Bronchial epithelial cell (primary cell): ENCODE measurements at places on chromosomes 3 and 15. TPM values are rescaled to one million over a fixed set of nuclear protein-coding genes. Genes with fewer than 3 reads are reported as not detected.
A peak's percentile ranks its signal among the peaks of the same experiment; 100 is the strongest.

DNA sequence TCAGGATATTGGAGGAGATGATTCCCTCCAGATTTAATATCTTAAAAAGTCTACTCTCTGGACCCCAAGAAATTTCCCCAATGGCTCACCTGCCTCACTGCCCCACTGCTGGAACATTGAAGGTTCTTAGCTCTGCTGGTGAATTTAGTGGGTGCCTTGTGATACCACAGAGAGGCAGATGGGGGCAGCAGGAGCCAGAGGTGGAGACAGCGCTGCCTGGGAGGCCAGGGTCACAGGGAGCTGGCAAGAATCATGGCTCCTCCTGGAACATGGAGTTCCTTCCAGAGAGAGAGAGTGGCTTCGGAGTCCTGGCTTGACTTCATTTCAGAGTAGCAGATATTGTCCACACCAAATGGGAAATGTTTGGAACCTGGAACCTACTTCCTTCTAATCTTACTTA, 263.5 kb upstream of the CFAP20DC start:
- peak; percentile 35 for DNase-seq

- no peak for DNase-seq
Observed at GRCh38 chr3:4823986-4824925, 155.0 kb upstream of the BHLHE40 start.

GRCh38 chr3:171789759-171790505, 20.4 kb downstream of the PLD1 start:
- peak; percentile 88 for DNase-seq

DNA sequence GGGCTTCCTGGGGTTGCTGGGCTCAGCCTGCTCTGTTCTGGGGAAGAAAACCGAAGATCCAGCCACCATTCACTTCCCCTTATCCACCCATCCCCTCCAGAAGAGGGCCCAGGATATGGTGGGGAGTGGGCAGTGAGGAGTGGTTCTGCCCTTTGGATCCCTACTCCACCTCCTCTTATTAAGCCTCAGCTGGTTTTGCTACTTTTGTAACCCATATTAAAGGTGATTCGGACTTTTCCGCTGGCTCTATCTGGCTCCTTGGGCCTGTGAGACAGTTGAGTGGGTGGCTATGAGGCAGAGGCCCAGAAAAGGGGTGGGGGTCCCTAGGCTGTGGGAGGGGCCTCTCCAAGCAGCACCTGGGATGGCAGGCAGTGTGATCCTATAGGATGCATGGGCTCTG, 33.8 kb downstream of the NBEAL2 start:
- DNase-seq = no peak

GRCh38 chr15:31598620-31599019, 272.0 kb downstream of the KLF13 start:
- DNase-seq = peak; percentile 41

- peak; percentile 88 for DNase-seq
Observed at GRCh38 chr3:46913644-46914043, 36.1 kb downstream of the PTH1R start.

RASGRF1 gene
- under 0.01 TPM in 1 of 2 replicates, not detected in the other for total RNA-seq

- DNase-seq = no peak
Observed at GRCh38 chr3:16538507-16538906, 25.0 kb upstream of the RFTN1 start.

DNA sequence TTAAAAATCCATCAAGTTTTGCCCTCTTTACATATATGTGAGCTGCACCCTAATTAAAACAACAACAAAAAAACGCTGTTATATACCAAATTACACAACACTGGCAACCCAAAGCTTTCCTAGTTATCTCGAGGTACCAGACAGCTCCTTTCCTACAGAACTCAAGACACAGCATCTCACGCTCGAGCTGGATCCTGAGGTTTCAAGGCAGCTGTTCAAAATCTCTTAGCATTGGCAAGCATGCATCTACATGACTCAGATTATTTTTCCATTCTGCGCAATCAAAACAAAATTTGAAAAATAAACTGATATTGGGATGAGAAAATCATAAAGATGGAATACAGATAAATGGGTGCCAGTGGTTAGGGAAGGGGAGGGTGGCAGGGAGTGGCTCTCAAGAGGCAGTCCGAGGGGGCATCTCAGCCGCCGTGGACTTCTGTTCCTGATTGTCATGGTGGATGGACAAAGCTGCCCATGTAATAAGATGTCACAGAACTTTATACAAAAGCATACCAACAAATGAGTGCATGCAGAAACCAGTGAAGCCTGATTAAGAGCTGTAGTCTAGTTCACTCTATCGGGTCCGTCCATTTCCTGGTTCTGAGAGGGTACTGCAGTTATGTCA, 91.5 kb downstream of the ADAMTS17 start:
- no peak for DNase-seq

GRCh38 chr3:158405507-158405906, 165.5 kb upstream of the MLF1 start:
- DNase-seq = no peak

- DNase-seq = no peak
Observed at GRCh38 chr15:82045179-82045891, 483 bp downstream of the MEX3B start.

DNA sequence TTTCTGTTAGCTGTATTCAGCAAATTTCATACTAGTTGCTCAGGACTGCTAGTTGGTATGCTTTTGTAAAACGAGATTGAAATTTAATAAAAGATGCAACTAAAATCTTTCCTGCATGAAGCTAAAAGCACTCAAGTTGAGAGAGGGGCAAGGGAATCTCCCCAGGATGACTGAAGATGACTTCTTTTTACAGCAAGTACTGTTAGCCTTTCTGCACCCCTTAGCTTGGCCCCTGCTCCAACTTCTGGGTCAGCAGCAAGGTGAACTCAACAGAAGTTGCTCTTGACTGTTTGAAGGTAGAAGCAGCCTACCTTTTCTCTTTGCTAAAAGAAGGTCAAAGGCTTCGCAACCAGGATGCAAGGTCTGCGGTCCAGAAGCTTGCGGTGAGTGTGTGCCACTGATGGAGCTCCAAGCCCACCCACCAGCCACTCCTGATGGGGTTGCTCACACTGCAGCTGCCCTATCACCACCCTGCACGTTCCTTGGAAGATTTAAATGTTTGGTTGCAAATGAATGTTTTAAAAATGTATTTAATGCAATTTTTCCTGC, 32.5 kb downstream of the NME9 start:
- no peak for DNase-seq

- peak; percentile 57 for DNase-seq
Observed at GRCh38 chr3:104437131-104437750, 929.5 kb upstream of the ALCAM start.

- DNase-seq = peak; percentile 11
Observed at GRCh38 chr3:43260412-43260811, 25.9 kb upstream of the SNRK start.
